Right atrium auricular region (tissue), 2 donors: ENCODE measurements at places on chromosomes 6 and 20. TPM values are rescaled to one million over a fixed set of nuclear protein-coding genes. Genes with fewer than 3 reads are reported as not detected.

- no peaks in the 10 kb centered on the region for H3K27me3 ChIP-seq
- no peak overlapping the region for H3K4me3 ChIP-seq
- H3K36me3 ChIP-seq = no peaks in the 10 kb centered on the region
Measured at GRCh38 chr6:155913816-155914215, 458.2 kb upstream of the NOX3 start.

RPL10A gene
- 571 TPM for total RNA-seq

- H3K4me3 ChIP-seq = no peak overlapping the region
- DNase-seq = no peak
- no peaks in the 10 kb centered on the region for H3K4me1 ChIP-seq
- H3K36me3 ChIP-seq = no peaks in the 10 kb centered on the region
- no peaks in the 10 kb centered on the region for H3K27me3 ChIP-seq
- peak overlapping the region; percentile 57 for H3K27ac ChIP-seq
Measured at GRCh38 chr6:105604587-105604884, 201.7 kb upstream of the PREP start.

DNA sequence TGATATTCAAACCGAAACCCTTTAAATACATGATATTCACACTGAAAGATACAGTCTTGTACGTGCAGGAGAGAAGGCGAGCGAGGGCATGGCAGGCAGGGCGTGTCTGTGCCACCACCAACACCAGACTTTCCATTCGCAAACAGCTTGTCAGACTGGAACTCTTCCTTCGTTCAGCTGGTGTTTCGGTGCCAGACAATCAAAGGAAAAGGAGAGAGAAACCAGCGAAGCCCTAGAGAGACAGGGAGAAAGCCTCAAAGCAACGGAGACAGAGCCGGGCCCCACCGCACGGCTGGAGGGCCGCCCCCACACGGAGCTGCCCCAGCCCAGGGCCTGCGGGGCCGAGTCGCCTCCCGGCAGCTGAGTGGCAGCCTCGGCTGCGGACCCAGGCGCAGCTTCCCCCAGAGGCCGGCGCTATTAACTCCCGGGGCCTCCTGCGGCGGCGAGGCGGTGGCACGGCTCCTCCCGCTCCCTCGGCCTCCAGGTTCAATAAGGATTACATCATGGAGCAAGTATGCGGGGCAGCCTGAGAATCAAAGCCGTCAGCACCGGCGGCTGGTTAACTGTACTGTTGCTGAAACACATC, 32.1 kb upstream of the NR2E1 start:
- peak overlapping the region; percentile 73 for H3K27ac ChIP-seq
- H3K4me1 ChIP-seq = peaks cover 15% of the 10 kb centered on the region
- H3K27me3 ChIP-seq = no peaks in the 10 kb centered on the region
- no peaks in the 10 kb centered on the region for H3K36me3 ChIP-seq

- no peaks in the 10 kb centered on the region for H3K27me3 ChIP-seq
- no peak for DNase-seq
- H3K4me3 ChIP-seq = no peak overlapping the region
- H3K27ac ChIP-seq = no peak overlapping the region
- H3K36me3 ChIP-seq = no peaks in the 10 kb centered on the region
Measured at GRCh38 chr6:106165885-106166485, 79.8 kb downstream of the PRDM1 start.

GRCh38 chr20:16562259-16562658, 11.0 kb downstream of the KIF16B start:
- H3K36me3 ChIP-seq = no peaks in the 10 kb centered on the region
- DNase-seq = no peak
- no peaks in the 10 kb centered on the region for H3K27me3 ChIP-seq
- H3K4me3 ChIP-seq = no peak overlapping the region

DNA sequence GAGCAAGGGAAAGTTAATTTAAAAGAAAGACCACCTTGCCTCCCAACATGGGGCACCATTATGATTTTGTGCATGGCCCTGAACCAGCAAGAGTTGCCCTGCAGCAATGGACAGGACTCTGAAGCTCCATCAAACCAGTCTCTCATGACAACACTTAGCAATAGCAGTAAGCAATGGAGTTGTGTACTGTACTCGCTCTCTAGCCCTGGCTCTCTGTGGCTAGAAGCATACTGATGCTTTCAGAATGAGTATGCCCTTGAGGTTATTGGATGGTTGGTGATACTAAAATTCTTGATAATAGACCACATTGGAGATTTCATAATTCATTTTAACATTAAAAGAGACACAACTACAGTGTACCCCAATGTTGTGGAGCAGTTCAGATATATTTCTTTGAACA, 23.2 kb upstream of the LMBRD1 start:
- no peak overlapping the region for H3K27ac ChIP-seq
- H3K27me3 ChIP-seq = no peaks in the 10 kb centered on the region
- H3K4me1 ChIP-seq = no peaks in the 10 kb centered on the region
- H3K36me3 ChIP-seq = no peaks in the 10 kb centered on the region

GRCh38 chr6:72758901-72759300, 137.0 kb downstream of the KCNQ5 start:
- H3K36me3 ChIP-seq = no peaks in the 10 kb centered on the region
- no peak overlapping the region for H3K4me3 ChIP-seq
- H3K27me3 ChIP-seq = no peaks in the 10 kb centered on the region
- no peak overlapping the region for H3K27ac ChIP-seq
- H3K4me1 ChIP-seq = no peaks in the 10 kb centered on the region

DNA sequence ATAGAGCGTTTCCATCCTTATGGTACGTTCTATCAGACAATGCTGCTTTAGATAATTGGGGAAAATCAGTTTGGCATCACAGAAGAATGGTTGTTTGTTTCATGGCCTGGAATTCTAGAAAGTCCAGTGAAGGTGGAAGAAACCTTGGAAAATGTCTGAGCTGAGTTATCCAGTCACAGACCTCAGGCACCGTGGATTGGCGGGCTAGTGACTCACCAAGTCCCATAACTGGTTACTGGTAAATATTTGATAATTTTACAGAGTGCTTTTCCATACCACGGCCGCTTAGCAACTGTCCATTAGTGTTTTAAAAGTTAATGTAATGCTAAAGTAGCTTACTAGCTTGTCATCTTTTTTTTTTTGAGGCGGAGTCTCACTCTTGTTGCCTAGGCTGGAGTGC, 99.4 kb downstream of the SLC35B3 start:
- no peaks in the 10 kb centered on the region for H3K4me1 ChIP-seq
- no peak for DNase-seq
- H3K36me3 ChIP-seq = no peaks in the 10 kb centered on the region
- no peak overlapping the region for H3K4me3 ChIP-seq

DNA sequence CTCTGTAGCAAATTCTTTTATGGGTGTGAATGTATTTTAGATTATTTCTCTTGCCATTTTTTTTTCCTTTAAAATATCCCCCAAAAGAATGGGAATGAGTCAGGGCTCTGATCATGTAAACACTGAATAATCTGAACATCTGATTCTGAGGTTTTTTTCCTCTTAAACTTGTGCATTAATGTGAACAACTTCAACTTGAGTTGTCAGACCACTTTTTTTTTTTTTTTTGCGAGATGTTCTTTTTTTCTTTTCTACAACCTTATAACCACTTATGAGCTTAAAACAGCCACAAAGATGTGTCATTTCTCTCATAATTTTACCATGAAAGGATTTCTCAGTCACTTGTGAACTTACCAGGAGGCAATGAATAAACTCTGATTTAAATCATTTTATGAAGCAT, 85.3 kb downstream of the TBC1D7 start:
- H3K4me3 ChIP-seq = no peak overlapping the region
- no peaks in the 10 kb centered on the region for H3K4me1 ChIP-seq
- H3K27me3 ChIP-seq = no peaks in the 10 kb centered on the region
- H3K27ac ChIP-seq = no peak overlapping the region

ADTRP gene
- total RNA-seq = not detected

CSE1L gene
- total RNA-seq = 32.0 TPM

GRCh38 chr20:19405958-19406357, 193.5 kb downstream of the SLC24A3 start:
- H3K4me1 ChIP-seq = no peaks in the 10 kb centered on the region
- H3K27ac ChIP-seq = no peak overlapping the region
- H3K4me3 ChIP-seq = no peak overlapping the region
- DNase-seq = no peak
- no peaks in the 10 kb centered on the region for H3K27me3 ChIP-seq

DNA sequence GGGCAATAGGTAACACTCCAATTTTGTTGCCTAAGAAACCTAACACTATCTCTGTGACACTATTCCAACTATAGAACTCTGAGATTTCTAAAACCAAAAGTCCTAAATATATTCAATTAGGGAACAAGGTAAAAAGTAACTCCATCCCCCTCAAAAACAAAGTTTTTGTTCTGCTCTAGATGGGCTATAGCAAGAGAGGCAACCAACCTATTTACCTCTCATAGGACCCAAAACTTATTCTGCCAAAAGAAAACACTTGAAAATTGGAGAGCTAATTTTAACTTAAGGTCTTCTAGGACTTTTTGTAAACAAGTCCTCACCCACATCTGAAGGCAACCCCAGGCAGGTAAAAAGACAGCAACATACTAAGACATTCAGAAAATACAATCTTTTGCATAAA, 7.7 kb downstream of the RBM39 start:
- H3K27me3 ChIP-seq = no peaks in the 10 kb centered on the region
- no peak overlapping the region for H3K27ac ChIP-seq
- DNase-seq = no peak

- H3K27ac ChIP-seq = no peak overlapping the region
- no peak overlapping the region for H3K4me3 ChIP-seq
- no peaks in the 10 kb centered on the region for H3K36me3 ChIP-seq
- H3K4me1 ChIP-seq = peaks cover 12% of the 10 kb centered on the region
Measured at GRCh38 chr6:16576451-16577368, 184.6 kb downstream of the ATXN1 start.

GRCh38 chr6:166379800-166380199, 2.9 kb downstream of the MPC1 start:
- no peak for DNase-seq
- peaks cover 30% of the 10 kb centered on the region for H3K4me1 ChIP-seq
- H3K36me3 ChIP-seq = no peaks in the 10 kb centered on the region
- no peaks in the 10 kb centered on the region for H3K27me3 ChIP-seq

DNA sequence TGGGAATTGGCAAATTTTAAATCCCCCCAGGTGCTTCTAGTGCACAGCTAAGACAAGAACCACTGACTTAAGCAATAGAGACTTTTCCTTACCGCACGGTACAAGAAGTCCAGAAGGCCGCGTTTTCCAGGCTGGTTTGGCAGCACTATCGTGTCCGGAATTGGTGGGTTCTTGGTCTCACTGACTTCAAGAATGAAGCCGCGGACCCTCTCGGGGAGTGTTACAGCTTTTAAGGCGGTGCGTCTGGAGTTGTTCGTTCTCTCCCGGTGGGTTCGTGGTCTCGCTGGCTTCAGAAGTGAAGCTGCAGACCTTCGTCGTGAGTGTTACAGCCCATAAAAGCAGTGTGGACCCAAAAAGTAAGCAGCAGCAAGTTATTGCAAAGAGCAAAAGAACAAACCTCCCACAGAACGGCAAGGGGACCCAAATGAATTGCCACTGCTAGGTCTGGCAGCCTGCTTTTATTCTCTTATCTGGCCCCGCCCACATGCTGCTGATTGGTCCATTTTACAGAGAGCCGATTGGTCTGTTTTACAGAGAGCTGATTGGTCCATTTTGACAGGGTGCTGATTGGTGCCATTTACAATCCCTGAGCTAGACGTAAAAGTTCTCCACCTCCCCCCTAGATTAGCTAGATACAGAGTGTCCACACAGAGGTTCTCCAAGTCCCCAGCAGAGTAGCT, 264.5 kb downstream of the PREX1 start:
- no peak overlapping the region for H3K4me3 ChIP-seq
- no peaks in the 10 kb centered on the region for H3K27me3 ChIP-seq
- no peak overlapping the region for H3K27ac ChIP-seq
- no peak for DNase-seq
- no peaks in the 10 kb centered on the region for H3K4me1 ChIP-seq

DNA sequence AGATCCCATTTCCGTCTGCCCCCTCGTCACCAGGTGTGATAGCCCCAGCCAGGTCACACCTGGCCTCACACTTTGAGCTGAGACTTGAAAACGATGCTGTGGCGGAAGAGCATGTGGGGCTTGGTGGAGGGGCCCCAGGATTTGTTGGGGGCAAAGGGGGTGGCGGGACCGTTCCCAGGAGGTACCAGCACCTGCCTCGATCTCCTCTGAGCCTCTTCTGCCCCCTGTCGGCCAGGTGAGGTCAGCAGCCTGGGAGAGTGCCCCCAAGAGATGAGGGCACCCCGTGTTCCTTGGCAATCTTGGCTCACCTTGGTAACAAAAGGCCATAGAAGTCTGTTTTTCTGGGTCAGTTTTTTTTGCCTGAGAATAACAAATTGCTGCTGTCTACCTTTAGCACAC, 25.4 kb downstream of the SPATA2 start:
- H3K4me1 ChIP-seq = peaks cover 54% of the 10 kb centered on the region
- no peak overlapping the region for H3K27ac ChIP-seq
- no peaks in the 10 kb centered on the region for H3K27me3 ChIP-seq
- DNase-seq = no peak

LY86 gene
- 0.82 TPM for total RNA-seq

ZBTB22 gene
- 11.9 TPM for total RNA-seq

DNA sequence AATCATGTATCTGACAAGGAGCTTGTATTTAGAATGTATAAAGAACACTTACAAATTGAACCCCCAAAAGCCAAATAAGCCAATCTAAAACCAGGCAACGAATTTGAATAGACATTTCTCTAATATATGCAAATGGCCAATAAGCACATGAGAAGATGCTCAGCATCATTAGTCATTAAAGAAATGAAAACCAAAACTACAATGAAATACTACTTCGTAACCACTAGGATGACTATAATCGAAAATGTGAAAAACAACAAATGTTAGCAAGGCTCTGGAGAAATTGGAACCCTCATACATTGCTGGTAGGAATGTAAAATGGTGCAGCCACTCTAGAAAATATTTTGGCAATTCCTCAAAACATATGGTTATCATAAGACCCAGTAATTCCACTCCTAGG, 105.8 kb upstream of the TOP1 start:
- H3K36me3 ChIP-seq = no peaks in the 10 kb centered on the region
- H3K4me3 ChIP-seq = no peak overlapping the region
- no peaks in the 10 kb centered on the region for H3K27me3 ChIP-seq
- no peak overlapping the region for H3K27ac ChIP-seq

ENPP1 gene
- total RNA-seq = 5.5 TPM

SLC22A2 gene
- not detected for total RNA-seq

- no peak for DNase-seq
- H3K27ac ChIP-seq = no peak overlapping the region
- H3K36me3 ChIP-seq = peaks cover 58% of the 10 kb centered on the region
- no peak overlapping the region for H3K4me3 ChIP-seq
Measured at GRCh38 chr20:47220161-47220582, 136.3 kb downstream of the ZMYND8 start.

GRCh38 chr6:16688436-16688835, 72.8 kb downstream of the ATXN1 start:
- no peak overlapping the region for H3K27ac ChIP-seq
- DNase-seq = no peak
- peaks cover 49% of the 10 kb centered on the region for H3K4me1 ChIP-seq
- no peaks in the 10 kb centered on the region for H3K36me3 ChIP-seq
- H3K27me3 ChIP-seq = no peaks in the 10 kb centered on the region

GRCh38 chr6:46062312-46062711, 46.7 kb upstream of the CLIC5 start:
- H3K27me3 ChIP-seq = no peaks in the 10 kb centered on the region
- no peak for DNase-seq
- no peaks in the 10 kb centered on the region for H3K36me3 ChIP-seq
- no peak overlapping the region for H3K27ac ChIP-seq
- H3K4me3 ChIP-seq = no peak overlapping the region
